H4 (cell line): ENCODE measurements at places on chromosomes 12 and 14. TPM values are rescaled to one million over a fixed set of nuclear protein-coding genes. Genes with fewer than 3 reads are reported as not detected.

DNA sequence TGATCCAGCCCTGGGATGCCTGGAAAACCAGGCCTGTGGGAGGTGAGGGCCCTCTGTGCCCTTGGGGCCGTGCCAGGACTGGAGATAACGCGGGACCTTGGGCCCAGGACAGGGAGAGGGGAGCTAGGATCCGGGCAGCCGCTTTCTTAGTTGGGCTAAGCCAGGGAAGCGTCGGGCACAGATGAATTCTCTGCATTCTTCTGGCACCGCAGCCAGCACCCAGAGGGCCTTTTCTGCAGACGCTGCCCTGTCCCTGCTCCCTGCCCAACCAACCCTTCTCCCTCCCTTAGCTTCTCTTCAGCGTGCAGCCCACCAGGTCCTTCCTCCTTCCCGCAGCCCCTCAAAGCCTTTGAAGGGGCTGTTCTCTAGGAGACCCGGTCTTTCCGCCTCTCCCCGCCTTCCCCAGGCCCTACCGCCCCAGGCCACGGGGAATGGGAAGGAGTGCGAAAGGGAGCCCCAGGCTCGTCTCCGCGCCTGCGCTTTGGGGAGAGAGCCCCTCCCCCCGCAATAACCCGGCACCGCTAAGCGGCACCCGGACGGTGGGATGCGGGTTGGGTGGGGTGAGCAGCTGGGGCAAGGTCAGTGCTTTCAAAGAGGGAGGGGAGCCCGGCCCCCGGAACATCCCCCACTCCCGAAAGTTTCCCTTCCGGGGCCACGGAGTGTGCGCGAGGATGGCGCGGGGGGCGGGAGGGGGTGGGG, 663 bp downstream of the NCKAP5L start:
- DNase-seq, result peak; percentile 38

NR4A1 gene
- total RNA-seq, result 0.16 and 0.54 TPM in 2 replicates

- no peak for DNase-seq
These were observed 1198.5 kb downstream of the FSCB start for GRCh38 chr14:43308421-43309110.

DNA sequence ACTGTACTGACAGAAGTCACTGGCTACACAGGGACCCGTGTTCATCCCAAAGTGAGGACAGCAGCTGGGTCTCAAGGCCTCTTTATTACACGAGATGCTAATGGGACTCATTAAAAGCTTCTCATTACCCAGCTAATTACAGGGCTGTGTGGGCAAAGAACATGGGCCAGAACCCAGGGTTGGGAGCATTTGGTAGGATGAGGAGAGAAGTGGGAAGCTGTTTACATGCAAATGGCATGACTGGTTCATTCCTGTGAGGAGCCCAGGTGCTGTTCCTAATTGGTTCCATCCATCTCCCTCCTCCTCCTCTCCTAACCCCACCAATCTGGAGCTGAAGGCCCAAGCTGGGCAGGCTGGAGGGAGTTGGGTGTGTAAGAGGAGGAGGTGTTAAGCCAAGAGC, 8.9 kb upstream of the TAC3 start:
- DNase-seq, result no peak

DNA sequence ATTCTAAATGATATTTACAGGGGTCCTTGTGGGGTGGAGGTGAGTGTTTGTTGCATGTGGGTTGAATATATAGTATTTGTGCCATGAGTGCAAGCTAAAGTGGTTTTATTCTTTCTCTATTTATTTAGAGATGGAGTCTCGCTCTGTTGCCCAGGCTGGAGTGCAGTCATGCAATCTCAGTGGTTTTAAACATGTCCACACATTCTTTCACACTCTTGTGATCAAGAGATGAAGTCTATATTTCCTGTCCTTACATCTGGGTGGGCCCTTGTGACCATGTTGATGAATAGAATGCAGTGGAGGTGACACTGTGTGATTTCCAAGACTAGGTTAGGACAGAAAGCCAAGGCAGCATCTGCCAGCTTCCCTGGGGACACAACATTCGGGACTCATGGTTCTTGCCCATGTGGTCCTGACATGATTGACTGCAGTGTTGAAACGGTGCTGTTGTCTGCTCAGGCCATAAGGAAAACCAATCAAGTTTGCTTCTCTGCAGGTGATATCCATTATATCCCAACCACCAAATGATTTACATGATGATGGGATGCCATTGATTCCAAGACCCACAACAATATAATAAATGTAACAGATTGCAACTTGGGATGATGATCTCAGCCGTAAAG, 172.6 kb downstream of the SUDS3 start:
- no peak for DNase-seq

TMPRSS12 gene
- not detected in 2 replicates for total RNA-seq

GRCh38 chr12:75120311-75120711, 89.3 kb downstream of the KCNC2 start:
- peak; percentile 23 for DNase-seq
